ENCODE measurements at places on chromosomes 6 and 20.

GRCh38 chr6:106549521-106549920 lies 79.8 kb downstream of the RTN4IP1 start:
- DNase-seq: no peak

DNA sequence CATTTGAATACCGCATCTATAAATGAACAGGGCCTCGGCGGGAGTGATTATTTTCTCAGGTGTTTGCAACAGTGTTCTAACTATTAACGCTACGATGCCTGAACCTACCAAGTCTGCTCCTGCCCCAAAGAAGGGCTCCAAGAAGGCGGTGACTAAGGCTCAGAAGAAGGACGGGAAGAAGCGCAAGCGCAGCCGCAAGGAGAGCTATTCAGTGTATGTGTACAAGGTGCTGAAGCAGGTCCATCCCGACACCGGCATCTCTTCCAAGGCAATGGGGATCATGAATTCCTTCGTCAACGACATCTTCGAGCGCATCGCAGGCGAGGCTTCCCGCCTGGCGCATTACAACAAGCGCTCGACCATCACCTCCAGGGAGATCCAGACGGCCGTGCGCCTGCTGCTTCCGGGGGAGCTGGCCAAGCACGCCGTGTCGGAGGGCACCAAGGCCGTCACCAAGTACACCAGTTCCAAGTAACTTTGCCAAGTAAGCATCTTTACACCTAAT lies 70.9 kb downstream of the HFE start:
- DNase-seq: peak; percentile 66

DNA sequence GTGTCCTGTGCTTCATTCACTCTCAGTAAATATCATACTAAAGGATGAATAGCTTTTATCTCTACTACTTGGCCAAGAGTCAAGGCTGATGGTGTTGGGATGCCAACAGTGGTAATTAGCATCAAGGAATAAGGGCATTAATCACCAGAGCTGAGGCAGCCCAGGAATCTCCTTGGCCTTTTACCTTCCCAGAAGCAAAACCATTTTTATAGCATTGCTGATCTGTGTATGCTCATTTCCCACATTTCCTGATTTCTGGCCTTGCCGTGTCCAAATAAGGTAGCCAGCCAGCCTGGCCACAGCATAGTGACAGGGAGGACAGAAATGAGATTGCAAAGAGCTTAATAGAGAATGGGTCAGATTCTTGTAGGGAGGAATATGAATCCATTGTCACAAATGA lies 76.7 kb upstream of the FOXO3 start:
- DNase-seq: no peak

GRCh38 chr20:49890471-49891361 lies 24.6 kb downstream of the SPATA2 start:
- no peak for DNase-seq

DNA sequence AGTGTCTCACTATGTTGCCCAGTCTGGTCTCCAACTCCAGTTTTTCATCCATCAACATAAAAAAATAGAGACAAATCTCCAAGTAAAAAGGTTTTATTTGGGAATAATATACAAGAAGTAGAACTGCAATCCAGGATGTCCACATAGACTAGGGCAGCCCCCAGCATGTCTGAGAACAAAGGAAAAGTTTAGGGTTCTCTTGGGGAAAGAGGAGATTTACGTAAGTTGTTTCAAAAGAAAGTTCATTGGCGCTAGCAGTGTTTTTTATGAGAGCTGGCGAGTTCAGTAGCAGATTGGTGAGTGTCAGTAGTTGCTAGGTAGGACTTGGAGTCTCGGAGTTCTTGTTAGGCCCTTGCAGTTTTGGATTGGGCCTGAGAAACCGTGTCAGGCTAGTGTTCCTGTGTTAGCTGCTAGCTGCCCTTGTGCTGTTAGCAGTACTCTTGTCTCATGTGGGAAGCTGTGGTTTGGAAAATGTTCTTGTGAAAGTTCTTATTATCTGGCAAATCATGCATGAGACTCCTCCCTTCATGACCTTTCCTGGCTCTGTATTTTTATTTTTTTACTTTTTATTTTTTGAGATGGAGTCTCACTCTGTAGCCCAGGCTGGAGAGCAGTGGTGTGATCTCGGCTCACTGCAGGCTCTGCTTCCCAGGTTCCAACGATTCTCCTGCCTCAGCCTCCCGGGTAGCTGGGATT lies 24.7 kb downstream of the TTLL9 start:
- DNase-seq: no peak

GRCh38 chr20:11119573-11119972 lies 445.8 kb upstream of the JAG1 start:
- no peak for DNase-seq

- no peak for DNase-seq
These were observed 27.9 kb upstream of the PLCB4 start for GRCh38 chr20:9040863-9041524.

- DNase-seq: peak; percentile 60
These were observed 1.1 kb downstream of the ABRACL start for GRCh38 chr6:139029470-139030227.

All from nephron progenitor cell (in vitro differentiated cells).